ENCODE measurements at places on chromosomes 4 and X.

- DNase-seq = peak; percentile 72
Observed at GRCh38 chr4:2837904-2838496, 5.6 kb upstream of the ADD1 start.

GRCh38 chrX:11137543-11138139 lies 26.5 kb downstream of the HCCS start:
- no peak for DNase-seq

GRCh38 chrX:1393871-1394615 lies 2.1 kb upstream of the SLC25A6 start:
- DNase-seq = no peak

DNA sequence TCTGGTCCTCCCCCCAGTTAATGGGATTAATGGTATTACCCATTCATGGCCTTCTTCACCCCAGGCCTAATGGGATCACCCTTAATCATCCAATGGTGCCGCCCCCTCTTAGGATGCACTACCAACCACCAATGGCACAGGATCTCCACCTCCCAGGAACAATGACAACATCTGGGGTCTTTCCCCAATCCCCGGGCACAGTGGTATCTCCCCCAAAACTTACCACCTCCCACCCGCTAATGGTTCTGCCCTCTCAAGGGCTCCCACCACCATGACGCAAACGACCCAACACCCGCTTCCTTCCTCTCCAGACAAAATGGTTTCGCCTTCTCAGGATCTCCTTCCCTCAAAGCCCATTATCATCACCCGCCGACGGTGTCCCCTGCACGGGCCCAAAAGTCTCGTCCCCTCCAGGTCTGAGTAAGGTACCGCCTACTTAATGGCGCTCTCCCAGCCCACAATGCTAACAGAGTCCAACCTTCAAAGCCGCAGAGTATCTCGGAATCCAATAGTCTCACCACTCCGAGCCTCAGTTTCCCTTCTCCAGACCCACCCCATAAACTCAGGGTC lies 458 bp downstream of the GRIPAP1 start:
- DNase-seq = peak; percentile 34

DNA sequence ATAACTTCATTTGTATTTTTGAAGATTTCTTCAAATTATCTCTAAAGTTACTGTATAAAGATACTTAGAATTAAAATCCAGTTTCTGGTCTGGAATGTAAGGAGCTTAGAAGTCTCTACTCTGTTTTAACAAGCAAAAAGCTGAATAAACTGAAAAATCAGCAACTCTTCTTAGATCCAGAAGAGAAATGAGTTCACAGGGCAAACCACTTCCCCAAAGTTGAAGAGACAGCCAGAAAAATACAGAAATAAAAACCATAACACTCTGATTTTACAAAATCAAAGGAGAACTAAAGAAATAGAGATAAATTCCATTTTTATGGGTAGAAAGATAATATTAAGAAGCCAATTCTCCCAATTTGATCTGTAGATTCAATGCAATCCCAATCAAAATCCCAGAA lies 1166.8 kb downstream of the ADGRL3 start:
- no peak for DNase-seq

DNA sequence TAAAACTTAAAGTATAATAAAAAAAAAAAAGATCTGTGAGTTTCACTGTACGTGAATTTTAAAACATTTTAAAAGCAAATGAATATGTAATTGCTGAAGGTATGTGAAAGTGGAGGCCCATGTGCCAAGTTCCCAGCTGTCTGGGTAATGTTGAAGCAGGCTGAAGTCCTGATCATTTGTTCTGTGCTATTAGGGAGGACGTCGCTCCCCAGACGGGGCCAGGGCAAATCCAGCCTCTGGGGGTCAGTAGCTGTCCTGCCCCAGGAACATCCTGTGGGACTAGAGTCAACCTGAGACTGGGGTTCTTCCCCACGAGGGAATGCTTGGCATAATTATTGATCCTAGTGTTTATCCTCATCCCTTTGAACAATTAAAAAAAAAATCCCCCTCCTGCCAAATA lies 48.8 kb downstream of the PDE5A start:
- no peak for DNase-seq

DNA sequence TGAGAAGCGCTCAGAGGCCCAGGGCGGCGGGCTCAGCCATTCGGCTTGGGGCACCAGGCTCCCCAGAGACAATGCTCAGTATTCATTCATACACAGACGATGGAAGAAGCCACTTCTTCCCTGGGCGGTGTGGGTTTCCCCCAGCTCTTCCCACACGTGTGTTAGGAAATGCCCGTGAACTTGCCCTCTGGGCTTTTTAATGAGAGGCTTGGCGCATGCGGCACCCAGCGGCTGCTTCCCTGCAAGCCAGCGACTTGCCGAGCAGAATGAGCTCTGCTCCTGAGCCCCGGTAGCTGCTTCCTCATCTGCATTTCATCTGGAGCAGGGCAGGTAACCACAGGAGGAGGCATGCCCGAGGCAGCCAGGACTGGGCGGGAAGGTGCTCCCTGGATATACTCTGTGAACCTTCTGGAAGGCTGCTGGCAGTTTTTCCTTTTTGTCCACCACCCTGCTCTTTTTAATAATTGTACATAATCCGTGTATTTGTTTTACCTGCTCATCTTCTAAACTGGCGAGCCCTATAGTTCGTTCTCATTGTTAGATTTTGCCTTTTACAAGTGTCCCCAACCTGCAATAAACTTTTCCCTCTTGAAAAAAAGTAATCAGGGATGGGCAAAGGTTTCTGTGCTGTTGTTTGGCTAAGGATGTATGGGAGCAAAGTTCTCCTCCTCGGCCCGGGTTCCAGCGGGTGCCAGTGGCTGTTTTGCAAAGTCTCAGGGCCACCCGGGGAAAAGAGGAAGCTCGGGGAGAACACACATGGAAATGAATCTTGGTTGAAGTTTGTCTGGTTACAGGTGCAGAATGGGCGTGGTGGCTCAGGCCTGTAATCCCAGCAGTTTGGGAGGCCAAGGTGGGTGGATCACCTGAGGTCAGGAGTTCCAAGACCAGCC lies 178.8 kb downstream of the DCLK2 start:
- DNase-seq = no peak

DNA sequence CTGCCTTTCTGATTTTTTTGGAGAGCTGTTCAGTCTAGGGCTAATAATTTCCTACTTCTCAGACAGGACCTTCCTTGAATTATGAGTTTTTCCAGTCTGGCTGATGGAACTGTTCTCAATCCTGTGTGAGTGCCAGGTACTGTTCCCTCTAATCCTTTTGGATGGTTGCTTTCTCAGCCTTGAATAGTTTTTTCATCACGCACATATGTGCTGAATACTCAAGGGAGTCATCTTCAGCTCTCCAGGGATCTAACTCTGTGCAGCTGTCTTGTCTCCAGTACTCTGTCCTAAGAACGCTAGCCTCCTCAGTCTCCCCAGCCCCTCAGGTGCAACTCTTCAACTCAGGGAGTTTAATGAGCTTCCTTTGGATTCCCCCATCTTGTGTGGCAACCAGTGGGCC lies 93.2 kb downstream of the GASK1B start:
- DNase-seq = no peak

- no peak for DNase-seq
Observed at GRCh38 chr4:150256225-150256620, 178.0 kb downstream of the DCLK2 start.

DNA sequence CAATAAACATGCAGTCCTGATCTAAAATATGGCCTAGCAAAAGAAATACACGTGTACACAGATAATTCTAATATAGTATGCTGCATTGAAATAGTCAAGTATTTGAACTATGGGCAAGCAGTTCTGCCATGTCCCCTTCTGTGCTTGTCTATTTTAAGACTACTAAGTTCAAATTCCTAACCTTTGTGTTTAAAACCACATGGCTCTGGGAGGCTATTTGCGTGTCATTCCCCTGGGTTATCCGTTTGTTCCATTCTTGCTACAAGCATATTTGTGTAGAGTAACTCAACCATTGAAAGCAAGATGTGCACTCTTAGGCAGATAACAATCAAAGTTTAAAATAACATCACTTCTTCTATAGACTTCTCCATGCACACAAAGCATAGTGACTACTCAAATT lies 25.4 kb upstream of the TBC1D1 start:
- DNase-seq = no peak

DNA sequence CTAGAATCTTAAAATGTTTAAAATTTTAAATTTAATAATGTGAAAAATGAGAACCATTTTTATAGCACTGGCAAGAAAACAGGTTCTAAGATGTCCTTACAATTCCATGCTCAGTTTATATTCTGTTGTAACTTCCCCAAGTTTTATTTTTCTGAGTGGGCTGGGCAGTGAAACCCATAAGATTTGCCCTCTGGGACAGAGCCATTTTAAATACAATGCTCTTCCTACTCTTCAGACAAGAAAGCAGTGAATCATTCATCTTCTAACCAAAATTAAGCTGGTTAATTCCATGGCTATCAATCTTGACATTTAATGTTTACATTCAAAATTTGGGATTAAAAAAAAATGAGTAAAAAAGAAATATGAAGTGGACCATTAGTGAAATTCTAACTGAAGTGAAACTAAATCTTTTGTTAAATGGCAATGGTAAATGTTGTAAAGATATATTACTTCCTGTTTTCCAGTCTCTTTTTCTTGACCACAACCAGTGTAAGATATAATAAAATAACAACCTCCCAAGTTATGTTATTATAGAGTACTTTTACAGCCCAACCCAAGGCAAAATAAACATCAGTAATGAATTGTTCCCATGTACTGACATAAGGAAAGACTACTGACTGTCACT lies 37.2 kb upstream of the PTPN13 start:
- no peak for DNase-seq

GRCh38 chr4:52051615-52052474 lies 741 bp downstream of the SPATA18 start:
- no peak for DNase-seq

GRCh38 chr4:176849076-176849475 lies 56.4 kb upstream of the VEGFC start:
- DNase-seq = no peak

DNA sequence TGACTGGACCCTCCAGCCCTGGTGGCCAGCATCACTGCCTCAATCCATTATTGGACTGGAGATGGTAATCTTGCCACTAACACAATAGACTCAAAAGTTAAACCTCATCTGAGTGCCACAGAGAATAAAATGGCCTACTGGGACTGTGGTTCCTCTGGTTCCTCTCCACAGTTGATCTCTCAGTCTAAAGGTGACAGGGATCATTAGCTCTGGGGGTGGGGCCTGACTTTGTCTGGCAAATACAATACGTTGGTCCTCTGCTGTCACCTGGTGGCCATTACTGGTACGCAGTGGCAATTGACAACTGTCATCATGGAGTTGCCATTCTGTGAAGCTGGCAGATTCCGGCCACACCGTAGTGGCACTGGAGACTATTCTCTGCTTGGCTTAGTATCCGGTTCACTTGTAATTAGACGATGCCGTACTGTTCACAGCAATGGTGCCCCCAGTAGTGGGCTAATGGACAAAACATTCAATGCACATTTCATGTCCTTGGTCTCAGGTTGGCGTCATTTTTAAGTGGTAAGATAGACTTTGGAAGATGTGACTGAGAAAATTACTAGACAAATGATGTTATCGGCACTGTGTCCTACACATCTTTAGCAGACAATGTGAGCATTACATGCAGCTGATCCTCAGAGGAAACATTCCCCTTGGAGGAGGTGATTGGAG lies 6.7 kb downstream of the FGFBP2 start:
- peak; percentile 69 for DNase-seq

DNA sequence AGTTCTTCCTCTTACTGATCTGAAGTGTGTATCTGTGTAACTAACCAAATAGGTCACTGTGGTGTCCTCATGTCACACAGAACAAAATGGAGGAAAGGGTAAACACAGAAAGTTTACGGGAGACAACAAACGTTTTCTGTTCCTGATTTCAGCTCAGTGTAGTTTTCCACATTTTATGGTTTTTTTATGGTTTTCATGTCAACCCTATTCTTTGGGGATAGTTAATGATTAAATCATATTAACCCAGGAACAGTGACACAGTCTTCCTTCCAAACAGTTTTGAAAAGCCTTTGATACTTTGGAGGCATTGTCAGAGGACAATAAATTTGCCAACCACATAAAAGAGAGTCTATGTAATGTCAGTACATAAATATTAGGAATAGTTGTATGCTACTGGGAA lies 4.2 kb downstream of the LNX1 start:
- DNase-seq = no peak

DNA sequence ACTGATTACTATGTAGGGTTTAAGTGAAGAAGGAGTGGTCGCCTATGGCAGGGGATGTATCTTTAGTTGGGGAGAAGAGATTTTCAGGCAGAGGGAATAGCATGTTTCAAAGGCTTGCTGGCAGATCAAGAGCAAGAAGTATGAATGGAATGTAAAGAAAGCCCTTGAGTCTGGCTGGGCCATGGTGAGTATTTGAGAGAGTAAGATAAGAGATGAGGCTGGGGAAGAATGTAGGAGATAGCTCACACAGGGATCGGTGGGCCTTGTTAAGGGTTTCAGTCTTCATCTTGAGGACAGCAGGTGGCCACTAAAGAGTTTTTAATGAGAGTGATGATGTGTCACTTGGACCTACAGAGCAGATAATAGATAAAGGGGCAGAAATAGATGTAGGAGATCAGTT lies 319.1 kb upstream of the RPS6KA3 start:
- no peak for DNase-seq

DNA sequence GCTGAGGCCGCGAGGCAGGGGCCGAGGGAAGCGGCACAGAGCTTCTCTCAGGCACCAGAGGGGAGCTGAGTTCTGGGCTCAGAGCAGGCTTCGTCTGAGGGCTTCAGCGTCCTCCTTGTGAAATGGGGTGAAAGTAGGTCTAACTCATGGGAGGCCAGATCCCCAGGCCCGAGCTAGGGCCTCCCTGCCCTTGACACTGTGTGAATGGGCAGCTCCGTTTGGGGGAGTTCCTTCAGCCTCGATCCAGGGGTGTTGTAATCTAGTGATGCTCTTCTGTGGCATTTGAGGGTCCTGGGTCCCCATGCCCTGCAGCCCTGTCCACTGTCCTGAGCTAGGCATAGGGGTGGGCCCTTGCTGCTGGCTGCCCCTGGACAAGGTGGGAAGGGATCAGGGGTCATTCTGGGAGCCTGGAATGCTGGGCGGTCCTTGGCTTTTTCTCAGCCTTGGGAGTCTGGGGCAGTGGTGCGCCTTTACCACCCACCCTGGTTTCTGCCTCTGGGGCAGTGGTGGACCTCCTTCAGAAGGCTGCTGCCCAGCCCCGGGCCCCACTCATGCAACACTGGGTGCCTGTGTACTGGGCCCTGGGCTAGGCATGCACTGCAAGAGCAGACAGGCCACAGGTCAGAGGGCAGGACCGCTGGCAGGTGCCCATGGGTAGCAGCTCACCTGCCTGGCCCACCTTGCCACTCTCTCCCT lies 4.1 kb downstream of the SH3BP2 start:
- no peak for DNase-seq

- no peak for DNase-seq
Observed at GRCh38 chr4:165326831-165327210, 648 bp upstream of the MSMO1 start.

DNA sequence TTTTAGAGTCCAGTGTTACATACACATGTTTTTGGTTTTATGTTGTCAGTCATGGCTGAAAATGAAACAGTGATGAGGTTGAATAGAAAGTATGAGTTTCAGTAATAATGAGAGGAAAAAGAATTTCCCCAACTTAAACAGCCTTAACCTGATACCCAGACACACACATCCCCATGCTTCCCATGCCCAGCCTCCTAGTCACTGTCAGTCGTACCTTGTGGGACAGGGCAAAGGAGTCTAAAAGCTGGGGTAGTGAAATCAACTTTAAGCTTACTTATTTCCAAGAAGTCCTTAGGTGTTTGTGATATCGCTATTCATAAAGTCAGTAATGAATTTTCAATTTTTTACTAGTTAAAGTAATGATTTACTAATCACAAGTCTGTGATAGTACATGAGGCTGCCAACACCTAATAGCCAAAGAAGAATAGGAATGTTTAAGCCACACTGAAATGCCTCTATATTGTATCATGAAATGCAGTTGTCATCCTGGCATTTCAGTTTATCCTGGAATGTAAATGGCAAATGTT lies 24.3 kb upstream of the GPR34 start:
- DNase-seq = no peak

Data from activated gamma-delta T cell treated with Interleukin-2 at 50 U/mL for 16 hours (primary cell).